ENCODE measurements at places on chromosomes 1 and 21. TPM values are rescaled to one million over a fixed set of nuclear protein-coding genes. Genes with fewer than 3 reads are reported as not detected.

- H3K27me3 ChIP-seq, result no peaks in the 10 kb centered on the region
- no peak overlapping the region for H3K4me3 ChIP-seq
- H3K4me1 ChIP-seq, result no peaks in the 10 kb centered on the region
- no peak overlapping the region for H3K27ac ChIP-seq
- no peaks in the 10 kb centered on the region for H3K36me3 ChIP-seq
Measured at GRCh38 chr1:208149776-208150514, 94.2 kb downstream of the PLXNA2 start.

DNA sequence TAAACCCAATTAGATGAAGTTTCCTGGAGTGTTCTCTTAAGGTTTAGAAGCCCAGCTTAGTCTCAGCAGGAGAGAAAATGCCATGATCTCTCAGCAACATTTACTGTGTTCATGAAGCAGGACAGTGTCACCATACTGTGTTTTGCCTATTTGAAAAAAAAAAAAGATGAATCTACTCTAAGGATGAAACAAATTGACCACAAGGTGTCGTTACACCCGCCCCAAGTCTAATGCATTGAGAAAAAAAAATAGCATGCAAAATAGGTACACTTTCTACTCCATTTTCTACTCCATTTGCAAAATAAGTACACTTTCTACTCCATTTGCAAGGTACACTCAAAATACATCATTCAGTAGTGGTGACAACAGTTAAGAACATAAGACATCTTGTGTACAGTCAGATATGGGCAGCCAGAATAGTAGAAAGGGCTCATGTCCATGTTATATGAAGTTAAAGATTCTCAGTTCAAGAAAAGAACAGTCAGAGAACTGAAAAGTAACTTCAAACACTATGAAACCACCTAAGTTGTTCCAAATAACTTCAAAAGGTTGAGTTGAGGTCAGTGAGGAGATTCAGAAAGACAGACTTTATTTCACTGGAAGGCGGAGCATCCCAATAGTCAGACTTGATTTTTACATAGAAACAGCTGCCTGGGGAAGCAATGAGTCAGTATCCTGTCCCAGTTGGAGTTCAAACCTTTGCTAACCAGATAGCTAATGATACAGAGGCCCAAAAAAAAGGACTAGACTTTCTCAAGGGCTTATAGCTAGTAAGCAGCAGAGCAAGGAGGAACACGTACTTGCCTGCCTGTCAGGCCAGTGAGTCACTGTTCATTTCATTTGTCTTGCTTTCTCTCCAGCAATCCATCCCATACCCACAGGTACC lies 13.3 kb downstream of the PLPPR5 start:
- no peaks in the 10 kb centered on the region for H3K4me1 ChIP-seq
- no peak overlapping the region for H3K27ac ChIP-seq
- no peak for DNase-seq
- H3K27me3 ChIP-seq, result no peaks in the 10 kb centered on the region

GRCh38 chr1:186925881-186926669 lies 97.3 kb downstream of the PLA2G4A start:
- H3K36me3 ChIP-seq, result no peaks in the 10 kb centered on the region
- DNase-seq, result no peak
- no peak overlapping the region for H3K4me3 ChIP-seq
- no peaks in the 10 kb centered on the region for H3K4me1 ChIP-seq
- H3K27me3 ChIP-seq, result no peaks in the 10 kb centered on the region
- H3K27ac ChIP-seq, result peak overlapping the region; percentile 43

- H3K27ac ChIP-seq, result no peak overlapping the region
- no peaks in the 10 kb centered on the region for H3K4me1 ChIP-seq
- no peaks in the 10 kb centered on the region for H3K36me3 ChIP-seq
- no peak for DNase-seq
Measured at GRCh38 chr1:75677443-75677842, 47.1 kb upstream of the ACADM start.

DNA sequence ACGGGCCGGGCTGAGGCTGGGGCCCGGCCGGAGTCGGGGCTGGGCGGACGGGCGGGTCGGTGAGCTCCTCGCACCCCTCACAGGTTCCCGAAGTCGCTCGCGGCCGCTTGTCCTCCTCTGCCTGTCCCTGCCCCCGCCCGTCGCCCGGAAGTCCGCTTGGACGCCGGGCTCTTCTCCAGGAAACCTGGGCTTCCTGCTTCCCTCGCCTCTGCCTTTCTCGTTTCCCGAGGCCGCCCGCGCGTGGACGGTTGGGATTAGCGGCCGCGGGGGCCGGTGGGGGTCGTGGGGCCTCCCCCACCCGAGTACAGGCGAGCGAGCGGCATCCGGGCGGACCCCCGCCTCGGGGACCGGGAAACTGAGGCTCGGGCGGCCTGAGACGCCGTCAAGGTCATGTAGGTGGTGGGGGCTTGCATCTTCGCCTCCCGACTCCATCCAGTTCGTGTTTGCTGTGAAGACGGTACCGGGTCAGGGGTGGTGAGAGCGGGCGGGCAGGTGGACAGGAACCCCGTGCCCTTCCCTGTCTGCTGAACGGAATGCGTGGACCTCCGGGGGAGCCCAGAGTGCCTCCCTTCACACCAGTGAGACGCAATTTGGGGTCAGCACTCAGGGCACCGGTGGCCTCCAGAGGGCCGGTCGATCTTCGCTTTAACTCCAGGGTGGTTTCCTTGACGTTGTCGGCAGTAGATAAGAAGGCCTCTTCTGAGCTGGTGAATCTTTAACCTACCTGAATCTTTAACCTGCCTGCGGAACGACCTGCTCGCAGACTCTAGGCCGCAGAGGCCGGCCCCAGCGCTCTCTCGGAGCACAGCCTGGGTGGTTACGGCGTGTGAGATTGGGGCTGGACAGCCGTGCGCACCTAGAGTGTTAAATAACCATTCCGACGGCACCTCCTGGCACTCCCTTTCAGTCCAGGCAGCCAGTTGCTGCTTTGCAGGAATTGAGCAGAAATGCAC lies 686 bp downstream of the ARF1 start:
- no peaks in the 10 kb centered on the region for H3K36me3 ChIP-seq
- peak overlapping the region; percentile 98 for H3K27ac ChIP-seq
- no peak for DNase-seq
- no peaks in the 10 kb centered on the region for H3K27me3 ChIP-seq

SIK1 gene
- total RNA-seq, result 16.2 TPM

POLR3C gene
- total RNA-seq, result 40.5 TPM

DNA sequence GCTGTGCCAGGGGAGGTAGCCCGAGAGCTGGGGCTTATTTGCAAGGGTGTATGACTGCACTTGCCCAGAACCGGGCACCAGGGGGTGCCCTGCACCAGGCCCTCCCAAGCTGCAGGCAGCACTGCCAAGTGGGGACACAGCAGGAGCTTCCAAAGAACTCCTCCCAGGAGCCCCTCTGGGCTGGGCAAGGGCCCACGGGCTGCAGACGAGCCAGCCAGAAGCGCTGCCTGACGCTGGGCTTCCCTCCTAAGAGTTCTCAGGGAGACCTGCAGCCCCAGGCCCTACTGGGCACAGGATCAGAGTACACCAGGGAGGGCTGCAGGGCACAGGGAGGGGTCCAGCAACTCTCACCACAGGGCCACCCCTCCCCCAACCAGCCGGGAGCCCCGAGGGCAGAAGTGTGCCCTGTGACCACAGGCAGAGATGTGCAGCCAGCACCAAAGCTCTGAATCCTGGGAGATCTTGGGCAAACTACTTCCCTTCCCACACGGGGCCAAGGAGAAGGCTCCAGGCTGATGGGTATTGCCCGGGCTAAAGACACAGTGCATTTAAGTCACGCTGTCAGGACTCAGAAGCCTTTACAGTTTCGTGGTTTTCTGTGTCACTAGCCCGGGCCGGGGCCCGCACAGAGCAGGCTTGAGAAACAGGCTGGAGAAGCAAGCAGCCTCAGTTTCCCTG lies 63.4 kb downstream of the KCNAB2 start:
- no peak overlapping the region for H3K4me3 ChIP-seq
- no peaks in the 10 kb centered on the region for H3K36me3 ChIP-seq
- no peak overlapping the region for H3K27ac ChIP-seq

- H3K4me1 ChIP-seq, result no peaks in the 10 kb centered on the region
- H3K27me3 ChIP-seq, result no peaks in the 10 kb centered on the region
- DNase-seq, result no peak
- no peak overlapping the region for H3K4me3 ChIP-seq
- no peaks in the 10 kb centered on the region for H3K36me3 ChIP-seq
- H3K27ac ChIP-seq, result no peak overlapping the region
Measured at GRCh38 chr21:40422896-40423635, 423.9 kb downstream of the DSCAM start.

GRCh38 chr1:233675893-233676292 lies 62.0 kb downstream of the KCNK1 start:
- DNase-seq, result no peak
- H3K4me1 ChIP-seq, result no peaks in the 10 kb centered on the region
- no peaks in the 10 kb centered on the region for H3K36me3 ChIP-seq
- H3K4me3 ChIP-seq, result no peak overlapping the region

TMEM52 gene
- not detected for total RNA-seq

CDC14A gene
- total RNA-seq, result 33.1 TPM

DNA sequence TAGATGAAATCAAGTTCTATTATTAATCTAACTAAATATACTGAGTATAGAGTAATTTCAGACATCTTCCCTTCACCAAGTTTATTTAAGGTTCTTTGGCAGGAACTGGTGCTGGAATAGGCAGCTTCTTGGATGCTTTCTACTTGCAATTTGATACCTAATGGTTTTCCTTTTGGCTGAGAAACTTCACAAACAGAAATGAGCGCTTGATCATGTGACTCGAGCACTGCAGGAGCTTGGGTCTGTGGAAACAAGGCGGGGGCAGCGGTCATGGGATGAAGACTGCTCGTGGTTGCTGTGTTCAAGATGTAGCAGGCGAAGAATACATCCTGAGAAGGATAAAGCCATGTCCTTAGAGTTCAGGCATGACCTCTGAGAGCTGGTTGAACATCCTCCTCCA lies 136.8 kb downstream of the PTPRC start:
- no peak overlapping the region for H3K27ac ChIP-seq
- H3K4me1 ChIP-seq, result no peaks in the 10 kb centered on the region
- no peaks in the 10 kb centered on the region for H3K36me3 ChIP-seq
- H3K27me3 ChIP-seq, result no peaks in the 10 kb centered on the region

DNA sequence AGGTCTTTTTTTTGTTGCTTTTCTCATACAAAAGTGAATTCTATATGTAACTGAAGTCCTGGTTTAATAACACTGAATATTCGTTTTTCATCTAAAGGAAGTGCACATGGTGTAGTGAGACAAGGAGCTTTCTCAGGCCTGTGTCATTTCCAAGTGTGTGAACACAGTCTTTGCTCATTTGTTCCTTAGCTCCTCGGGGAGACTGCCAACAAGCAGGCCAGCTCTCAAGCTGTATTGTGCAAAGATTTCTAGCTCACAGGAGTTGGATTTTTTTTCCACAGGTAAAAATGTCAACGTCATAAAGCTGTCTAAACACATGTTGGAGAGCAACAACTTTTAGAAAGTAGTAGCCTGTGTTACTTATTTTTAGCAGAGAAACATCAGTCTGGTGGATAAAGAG lies 87.8 kb upstream of the S1PR1 start:
- H3K4me1 ChIP-seq, result no peaks in the 10 kb centered on the region
- no peak overlapping the region for H3K27ac ChIP-seq
- no peaks in the 10 kb centered on the region for H3K27me3 ChIP-seq
- no peaks in the 10 kb centered on the region for H3K36me3 ChIP-seq
- no peak for DNase-seq
